ENCODE measurements at places on chromosomes 5 and 9.

GRCh38 chr9:81318571-81318970 is 370.8 kb downstream of the TLE1 start:
- no peak for DNase-seq

DNA sequence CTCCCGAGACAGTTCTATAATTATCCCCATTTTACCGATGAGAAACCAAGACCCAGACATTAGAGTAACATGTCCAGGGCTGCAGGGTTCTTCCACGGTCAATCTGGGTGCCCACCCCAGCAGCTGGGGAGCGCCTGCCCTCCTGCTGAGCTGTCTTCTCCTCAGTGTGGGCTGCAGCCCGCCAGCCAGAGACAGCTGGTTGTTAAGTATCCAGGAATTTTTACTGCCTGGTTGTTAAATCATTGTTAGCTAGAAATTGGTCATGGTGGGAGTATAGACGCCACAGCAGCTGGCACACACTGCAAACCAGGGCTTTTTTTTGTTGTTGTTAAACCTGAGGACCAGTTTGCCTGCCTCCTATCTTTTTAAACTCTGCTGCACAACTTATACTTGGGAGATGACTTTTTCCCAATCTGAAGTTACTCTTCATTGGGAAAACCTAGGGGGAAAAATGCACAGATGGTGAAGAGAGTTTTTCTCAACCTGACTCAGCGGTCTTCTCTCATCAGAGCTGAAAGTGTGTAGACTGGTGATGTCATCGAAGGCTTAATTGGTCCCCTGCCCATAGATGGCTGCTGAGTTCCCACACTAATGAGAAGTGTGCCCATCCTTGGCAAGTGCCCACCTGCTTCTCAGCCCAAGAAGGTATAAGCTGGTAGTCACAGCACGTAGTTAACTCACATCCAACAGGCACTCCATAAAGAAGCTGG is 208.6 kb downstream of the DRD1 start:
- no peak for DNase-seq

- no peak for DNase-seq
These were observed 6.8 kb downstream of the ITGA1 start for GRCh38 chr5:52794519-52794918.

DNA sequence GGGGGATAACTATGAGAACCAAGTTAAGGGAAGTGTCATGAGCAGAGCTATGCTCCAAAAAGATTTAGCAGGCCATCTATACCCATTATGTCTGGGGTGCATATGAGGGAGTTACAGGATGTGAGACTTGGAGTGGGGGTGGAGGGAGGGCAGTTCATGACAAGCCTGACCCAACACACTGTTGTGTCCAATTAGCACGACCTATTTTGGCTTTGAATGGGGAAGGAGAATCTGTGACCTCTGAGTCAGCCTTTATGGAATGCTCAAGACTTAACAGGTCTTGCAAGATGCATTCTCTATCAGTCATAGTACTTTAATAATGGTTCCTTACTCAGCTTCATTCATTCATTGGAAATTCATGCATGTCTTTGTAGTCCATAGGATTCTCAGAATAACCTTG is 71.7 kb downstream of the GRIA1 start:
- DNase-seq, result no peak

DNA sequence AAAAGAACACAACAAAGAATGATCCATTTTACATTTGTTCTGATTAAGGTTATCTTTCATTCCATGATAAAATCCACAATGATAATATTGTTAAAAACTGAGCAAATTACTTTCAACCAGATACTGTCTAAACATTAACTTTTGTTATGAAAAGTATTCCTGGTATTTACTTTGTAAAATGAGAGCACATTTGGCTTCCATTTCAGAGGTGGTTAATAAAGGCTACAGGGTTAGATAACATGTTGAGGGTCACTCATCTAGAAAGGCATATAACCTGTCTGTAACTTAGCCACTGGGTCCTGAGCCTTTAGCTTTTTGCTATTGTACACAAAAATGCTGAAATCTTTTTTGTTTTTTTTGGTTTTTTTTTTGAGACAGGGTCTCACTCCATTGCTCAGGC is 99.3 kb downstream of the ANXA2R start:
- no peak for DNase-seq
